GM18507 (cell line): ENCODE measurements at places on chromosomes 7 and 10.

DNA sequence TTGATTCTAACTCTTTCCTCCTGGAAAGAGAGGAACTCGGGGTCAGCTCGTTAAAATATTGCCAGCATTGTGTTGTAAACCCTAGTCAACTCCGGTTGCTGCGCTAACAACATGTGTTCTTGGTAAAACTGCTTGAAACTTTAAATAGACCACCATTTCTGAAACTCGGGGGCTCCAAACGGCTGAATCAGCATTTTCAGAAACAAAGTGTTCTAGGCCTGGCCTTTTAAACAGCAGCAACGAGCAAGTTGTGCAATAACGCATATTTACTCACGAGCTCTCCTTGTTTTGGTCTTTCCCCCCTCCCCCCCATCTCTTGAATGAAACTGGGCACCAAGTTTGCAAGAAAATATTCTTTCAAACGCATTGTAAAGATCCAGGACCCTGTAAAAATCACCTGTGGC is 9.2 kb upstream of the GRB10 start:
- no peak for DNase-seq

GRCh38 chr7:12315049-12315448 is 88.6 kb downstream of the VWDE start:
- no peak for DNase-seq

GRCh38 chr10:17792991-17793390 is 16.2 kb upstream of the MRC1 start:
- no peak for DNase-seq

DNA sequence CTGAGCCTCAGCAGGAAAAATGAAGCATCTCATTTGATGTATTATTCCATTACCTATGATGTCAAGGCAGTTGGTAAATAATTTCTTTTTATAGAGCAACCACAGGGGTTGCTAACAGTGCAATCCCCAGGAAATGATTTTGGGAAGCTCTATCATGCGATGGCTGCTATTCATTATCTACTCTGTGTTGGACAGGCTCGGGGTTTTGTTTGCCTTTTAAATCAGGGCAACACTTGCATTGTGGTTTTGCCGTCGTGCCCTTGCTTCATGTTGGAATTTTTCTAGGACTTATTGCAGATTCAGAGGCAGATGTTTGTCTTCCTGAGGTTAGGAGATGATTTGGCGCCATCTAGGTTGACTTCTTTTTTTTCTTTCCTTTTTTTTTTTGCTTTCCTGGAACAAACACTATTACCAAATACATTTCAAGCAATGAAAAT is 128.4 kb downstream of the BICC1 start:
- no peak for DNase-seq

GRCh38 chr10:99057936-99058690 is 177.5 kb downstream of the HPSE2 start:
- no peak for DNase-seq

DNA sequence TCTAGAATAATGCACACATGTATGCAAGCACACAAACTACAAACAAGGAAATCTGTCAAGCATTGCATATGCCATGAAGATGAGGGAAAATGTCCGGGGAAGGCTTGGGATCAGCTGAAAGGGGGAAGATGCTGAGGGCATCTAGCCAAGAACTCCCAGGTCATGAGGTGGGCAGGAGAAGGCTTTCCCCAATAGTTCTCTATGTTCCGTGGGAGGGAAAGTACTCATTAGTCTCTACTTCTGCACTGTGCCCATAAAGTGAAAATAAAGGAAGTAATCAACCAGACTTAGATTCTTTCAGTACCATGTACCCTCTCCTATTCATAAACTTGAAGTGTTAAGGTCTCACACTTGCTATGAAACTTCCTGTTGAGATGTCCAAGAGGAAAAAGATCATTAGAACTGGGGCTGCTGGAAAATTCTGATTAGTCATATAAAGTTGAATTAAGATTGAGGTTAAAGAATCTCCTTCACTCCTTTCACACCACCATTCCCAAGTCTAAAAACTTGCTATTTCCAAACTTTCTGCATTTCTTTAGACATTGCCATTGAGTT is 17.1 kb upstream of the LIPF start:
- DNase-seq = no peak

- DNase-seq = no peak
Observed at GRCh38 chr7:45703373-45703821, 129.2 kb downstream of the ADCY1 start.

DNA sequence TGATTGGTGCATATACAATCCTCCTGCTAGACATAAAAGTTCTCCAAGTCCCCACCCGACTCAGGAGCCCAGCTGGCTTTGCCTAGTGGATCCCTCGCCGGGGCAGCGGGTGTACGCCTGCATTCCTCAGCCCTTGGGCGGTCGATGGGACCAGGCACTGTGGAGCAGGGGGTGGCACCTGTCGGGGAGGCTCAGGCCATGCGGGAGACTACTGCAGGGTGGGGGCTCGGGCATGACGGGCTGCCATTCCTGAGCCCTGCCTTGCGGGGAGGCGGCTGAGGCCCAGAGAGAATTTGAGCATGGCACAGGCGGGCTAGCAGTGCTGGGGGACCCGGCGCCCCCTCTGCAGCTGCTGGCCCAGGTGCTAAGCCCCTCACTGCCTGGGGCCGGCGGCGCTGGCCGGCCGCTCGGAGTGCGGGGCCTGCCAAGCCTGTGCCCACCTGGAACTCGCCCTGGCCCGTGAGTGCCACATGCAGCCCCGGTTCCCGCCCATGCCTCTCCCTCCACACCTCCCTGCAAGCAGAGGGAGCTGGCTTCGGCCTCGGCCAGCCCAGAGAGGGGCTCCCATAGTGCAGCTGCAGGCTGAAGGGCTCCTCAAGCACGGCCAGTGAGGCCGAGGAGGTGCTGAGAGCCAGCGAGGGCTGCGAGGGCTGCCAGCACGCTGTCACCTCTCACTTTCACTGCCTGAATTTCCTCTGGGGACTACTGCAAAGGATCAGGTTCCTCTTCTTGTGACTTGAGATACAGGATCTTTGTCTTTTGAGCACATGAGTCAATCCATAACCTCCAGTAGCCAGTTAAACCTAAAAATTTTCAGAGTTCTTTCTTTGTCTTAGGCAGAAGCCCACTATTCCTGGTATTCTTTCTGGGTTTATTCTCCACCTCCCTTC is 25.1 kb upstream of the ELOVL3 start:
- DNase-seq = no peak

GRCh38 chr10:90526721-90527120 is 331.1 kb downstream of the HTR7 start:
- no peak for DNase-seq

GRCh38 chr7:151592868-151593486 is 73.3 kb upstream of the RHEB start:
- no peak for DNase-seq

GRCh38 chr7:132518102-132518838 is 58.0 kb downstream of the PLXNA4 start:
- no peak for DNase-seq

DNA sequence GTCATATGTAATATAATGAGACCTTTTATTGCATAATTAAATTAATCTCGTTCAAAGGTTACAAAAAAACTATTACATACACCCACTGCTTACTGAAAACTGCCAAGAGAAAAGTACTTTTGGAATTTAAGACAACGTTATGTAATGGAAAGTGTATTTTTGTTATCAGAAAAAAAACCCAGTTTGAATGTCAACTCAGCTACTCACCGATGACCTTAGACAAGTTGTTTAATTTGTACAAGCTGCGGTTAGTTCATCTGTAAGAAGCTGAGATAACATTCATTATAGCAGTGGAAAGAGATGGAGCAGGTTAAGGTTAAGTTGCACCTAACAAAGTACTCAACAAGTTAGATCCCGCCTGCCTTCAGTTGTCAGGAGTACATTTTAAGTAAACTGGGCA is 1.1 kb downstream of the PSMA2 start:
- DNase-seq = no peak

DNA sequence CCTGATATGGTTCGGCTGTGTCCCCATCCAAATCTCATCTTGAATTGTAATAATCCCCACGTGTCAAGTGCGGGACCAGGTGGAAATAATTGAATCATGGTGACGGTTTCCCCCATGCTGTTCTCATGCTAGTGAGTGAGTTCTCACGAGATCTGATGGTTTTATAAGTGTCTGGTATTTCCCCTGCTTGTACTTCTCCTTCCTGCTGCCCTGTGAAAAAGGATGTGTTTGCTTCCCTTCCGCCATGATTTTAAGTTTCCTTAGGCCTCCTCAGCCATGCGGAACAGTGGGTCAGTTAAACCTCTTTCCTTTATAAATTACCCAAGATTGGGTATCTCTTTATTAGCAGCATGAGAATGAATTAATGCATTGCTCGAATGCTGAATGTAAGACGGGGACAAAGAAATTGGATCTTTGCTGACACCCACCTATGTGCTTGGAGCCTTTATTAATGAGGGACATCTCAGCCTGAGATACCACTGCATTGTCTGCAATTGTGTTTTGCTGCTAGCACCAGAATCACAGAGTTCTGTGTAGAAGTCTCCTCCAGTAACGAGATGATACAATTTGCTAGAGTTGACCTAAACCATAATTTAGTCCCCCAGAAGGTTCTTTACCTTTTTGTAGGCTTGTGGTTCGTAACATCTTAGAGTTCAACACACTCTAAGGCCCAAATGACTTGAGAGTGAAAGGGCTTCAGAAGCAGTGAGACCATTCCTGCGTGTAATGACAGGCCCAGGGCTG is 28.6 kb downstream of the SLC35B4 start:
- DNase-seq = no peak

GRCh38 chr7:42704710-42705109 is 207.2 kb downstream of the C7orf25 start:
- DNase-seq = no peak

DNA sequence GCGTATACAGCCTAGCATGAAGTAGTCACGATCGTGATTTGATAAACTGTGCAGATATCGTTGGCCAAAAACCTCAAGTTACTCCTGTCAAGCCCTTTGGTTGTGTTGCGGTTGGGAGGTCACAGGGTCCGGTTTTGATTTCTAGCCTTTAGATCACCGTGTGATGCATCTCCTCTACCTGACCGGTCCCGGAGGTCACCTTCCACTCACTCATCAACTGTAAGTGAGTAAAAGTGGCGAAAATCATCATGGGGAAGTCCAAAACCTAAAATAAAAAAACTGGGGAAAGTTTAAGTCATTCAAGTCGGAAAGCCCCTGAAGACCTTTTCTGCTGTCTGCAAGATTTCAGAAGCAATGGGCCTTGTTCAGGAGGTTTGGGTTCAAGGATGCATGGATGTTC is 62.8 kb downstream of the ADARB2 start:
- DNase-seq = no peak

GRCh38 chr10:112779025-112779770 is 170.8 kb upstream of the TCF7L2 start:
- no peak for DNase-seq

DNA sequence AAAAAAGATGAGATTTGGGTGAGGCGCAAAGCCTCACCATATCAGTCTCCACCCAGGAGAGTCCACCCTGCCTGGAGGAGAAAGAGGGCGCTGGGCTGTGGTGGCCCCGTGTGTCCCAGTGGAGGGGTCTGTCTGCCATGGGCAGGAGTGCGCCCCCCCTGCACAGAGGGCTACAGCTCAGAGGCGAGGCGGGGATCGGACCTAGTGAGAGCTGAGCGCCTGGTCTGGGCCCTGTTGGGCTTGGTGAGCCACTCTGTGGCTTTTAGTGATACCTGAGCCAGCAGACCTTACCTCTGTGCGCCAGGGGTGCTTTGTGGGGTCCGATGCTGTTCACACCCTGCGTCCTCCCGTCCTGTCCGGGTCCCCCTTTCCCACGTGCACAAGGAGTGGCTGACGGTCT is 25.9 kb upstream of the GNA12 start:
- no peak for DNase-seq

GRCh38 chr10:34745244-34745643 is 69.9 kb downstream of the PARD3 start:
- DNase-seq = no peak

DNA sequence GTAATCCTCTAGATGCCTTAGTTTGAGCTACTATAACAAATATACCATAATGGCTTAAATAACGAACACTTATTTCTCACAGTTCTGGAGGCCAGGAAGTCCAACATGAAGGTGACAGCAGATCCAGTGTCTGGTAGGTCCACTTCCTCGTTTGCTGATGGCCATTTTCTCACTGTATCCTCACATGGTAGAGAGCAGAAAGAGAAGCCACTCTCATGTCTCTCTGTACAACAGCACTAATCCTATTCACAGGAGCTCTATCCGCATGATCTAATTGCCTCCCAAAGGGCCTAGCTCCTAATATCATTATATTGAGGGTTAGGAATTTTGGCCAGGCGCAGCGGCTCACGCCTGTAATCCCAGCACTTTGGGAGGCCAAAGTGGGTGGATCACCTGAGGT is 10.2 kb downstream of the HIBADH start:
- DNase-seq = no peak

GRCh38 chr7:35792873-35793489 is 7.9 kb upstream of the SEPTIN7 start:
- DNase-seq = no peak

DNA sequence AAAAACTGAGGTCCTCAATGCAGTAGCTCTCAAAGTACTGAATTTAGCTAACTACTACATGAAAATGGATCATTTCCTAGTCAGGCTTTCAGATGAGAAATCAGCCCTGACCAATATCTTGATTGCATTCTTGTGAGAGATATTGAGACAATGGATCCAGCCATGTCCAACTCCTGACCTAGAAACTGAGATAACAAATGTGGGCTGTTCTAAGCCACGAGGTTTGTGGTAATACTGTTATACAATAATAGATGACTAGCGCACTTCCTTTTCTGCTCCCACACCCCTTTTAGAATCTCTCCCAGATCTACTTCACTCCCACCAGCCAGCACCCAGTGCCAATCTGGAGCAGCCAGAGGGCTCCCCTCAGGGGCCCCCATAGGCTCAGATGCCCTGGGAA is 209.3 kb upstream of the KMT2E start:
- no peak for DNase-seq

GRCh38 chr10:130438861-130439260 is 302.7 kb downstream of the GLRX3 start:
- DNase-seq = no peak

GRCh38 chr10:79354615-79355014 is 7.3 kb downstream of the PPIF start:
- no peak for DNase-seq

GRCh38 chr7:100825751-100826513 is 1.4 kb downstream of the EPHB4 start:
- DNase-seq = no peak

DNA sequence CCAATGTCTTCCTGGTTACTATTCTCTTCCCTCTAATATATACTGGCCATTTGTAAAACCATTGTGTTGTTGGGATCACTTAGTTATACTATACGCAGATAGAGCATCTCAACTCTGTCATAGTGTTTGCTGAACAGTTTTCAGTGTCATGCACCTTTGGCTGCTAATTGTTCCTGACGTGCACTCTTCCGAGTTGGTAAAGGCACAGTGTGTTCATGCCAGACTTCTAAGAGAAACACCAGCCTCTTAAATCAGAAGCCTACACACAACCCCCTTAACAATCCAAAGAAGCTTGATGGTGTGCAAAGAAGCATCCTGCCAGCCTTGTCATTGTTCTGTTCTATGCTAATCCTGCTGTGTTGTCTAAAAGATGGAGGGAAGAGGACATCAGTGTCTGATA is 131.1 kb downstream of the MAPK8 start:
- DNase-seq = no peak

- DNase-seq = no peak
Observed at GRCh38 chr10:73246322-73246645, 771 bp downstream of the DNAJC9 start.

- no peak for DNase-seq
Observed at GRCh38 chr10:16602104-16602775, 80.6 kb upstream of the C1QL3 start.
